ENCODE measurements at places on chromosomes 3 and 15. TPM values are rescaled to one million over a fixed set of nuclear protein-coding genes. Genes with fewer than 3 reads are reported as not detected.
A peak's percentile ranks its signal among the peaks of the same experiment; 100 is the strongest.

Gene ROBO1
- 11.8 TPM for total RNA-seq

DNA sequence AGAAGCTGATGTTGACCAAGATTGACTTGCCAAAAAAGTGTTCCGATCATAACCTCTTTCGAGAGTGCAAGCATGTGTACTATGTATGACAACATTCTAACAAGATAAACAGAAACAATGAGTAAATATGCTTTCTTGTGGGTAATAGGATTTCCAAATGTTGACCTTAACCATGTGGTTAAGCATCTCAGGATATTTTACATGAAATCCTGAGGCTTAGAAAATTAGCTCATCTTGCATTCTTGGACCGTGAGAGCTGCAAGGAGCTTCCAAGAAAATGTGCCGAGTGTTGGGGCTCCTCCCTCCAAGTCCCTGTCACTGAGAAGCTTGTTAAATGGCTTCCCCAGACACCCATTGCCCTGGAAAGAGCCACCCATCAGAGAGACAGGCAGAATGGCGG lies 50.1 kb downstream of the C3orf20 start:
- H3K27me3 ChIP-seq = no peaks in the 10 kb centered on the region
- peaks cover 16% of the 10 kb centered on the region for H3K4me1 ChIP-seq
- H3K27ac ChIP-seq = no peak overlapping the region
- no peak overlapping the region for H3K4me3 ChIP-seq
- H3K36me3 ChIP-seq = no peaks in the 10 kb centered on the region

DNA sequence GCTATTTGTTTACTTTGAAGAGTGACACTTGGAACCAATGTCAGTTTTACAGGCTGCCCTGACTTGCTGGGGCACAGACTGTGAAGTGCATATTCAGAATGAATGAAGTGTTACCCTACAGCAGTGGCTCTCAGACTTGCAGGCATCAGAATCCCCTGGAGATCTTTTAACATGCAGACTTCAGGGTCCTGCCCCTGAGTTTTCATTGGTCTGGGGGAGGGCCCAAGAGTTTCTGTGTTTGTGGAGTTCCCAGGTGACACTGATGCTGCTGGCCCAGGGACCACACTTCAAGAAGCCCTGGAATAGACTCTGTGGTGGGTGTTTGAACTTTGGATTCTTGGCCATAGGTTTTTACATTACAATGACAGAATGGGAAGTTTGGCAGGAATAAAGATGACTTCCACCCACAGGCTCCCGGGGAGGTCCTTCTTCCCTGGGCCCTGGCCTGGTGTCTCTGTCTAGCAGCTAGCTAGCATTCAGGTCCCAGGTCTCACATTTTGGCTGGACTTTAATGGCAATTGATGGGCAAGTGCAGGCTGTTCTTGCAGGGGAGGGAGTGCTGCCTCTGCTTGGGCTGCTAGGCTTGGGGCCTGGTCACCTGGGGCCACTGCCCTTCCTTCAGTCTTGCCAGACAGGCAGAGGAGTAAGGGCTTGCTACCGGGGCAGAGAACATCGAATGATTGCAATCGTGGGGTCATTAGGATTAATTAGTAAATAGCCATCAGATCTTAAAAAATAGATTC lies 149.0 kb downstream of the APBA2 start:
- H3K36me3 ChIP-seq = no peaks in the 10 kb centered on the region
- H3K4me1 ChIP-seq = no peaks in the 10 kb centered on the region
- no peaks in the 10 kb centered on the region for H3K27me3 ChIP-seq
- no peak overlapping the region for H3K4me3 ChIP-seq
- DNase-seq = no peak

DNA sequence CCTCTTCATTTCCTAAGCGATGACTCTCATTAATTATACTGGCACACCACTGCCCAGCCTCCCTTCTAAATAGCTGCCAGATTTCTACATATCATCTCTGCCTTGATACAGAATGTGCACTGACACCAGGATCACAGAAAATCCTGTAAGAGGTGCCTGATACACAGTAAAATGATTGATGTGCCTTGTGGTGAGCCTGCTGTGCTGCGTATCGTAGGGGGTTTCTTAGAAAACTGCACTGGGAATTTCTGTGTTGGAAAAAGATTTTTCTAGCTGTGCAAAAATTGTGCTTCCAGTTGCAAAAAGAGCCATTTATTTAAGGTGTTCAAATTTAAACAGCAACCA lies 3.0 kb upstream of the PLCH1 start:
- DNase-seq = no peak
- no peaks in the 10 kb centered on the region for H3K36me3 ChIP-seq
- no peak overlapping the region for H3K4me3 ChIP-seq
- no peak overlapping the region for H3K27ac ChIP-seq

DNA sequence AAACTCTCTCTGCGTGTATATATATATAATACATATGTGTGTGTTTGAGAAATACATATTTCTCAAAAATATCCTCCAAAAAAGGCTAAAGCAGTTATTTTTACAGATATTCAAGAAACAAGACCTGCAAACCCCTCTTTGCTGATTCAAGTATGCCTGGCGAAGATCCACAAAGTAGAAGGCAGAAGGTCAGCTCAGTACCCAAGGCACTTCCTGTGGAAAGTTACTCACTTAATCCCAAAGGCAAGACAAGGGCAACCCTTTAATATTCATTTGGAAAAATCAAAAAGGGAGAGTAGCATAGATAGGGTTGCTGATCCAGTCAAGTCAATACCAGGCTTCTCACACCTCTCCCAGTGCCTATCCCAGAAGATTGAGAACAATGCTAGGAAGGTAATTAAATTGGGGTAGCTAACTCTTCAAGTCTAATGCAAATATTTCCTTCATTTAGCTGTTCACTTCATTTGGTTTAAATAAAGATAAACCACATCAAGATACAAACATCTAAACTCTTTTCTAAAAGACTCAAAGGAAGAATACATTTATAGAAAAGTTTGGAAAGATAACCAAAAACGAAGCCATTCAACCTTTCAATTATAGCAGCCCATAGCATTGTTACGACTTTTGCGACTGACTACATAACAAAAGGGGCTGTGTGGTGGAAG lies 7.2 kb downstream of the COX17 start:
- DNase-seq = no peak
- H3K4me3 ChIP-seq = no peak overlapping the region
- H3K27ac ChIP-seq = peak overlapping the region; percentile 30
- H3K36me3 ChIP-seq = no peaks in the 10 kb centered on the region
- H3K4me1 ChIP-seq = peaks cover 24% of the 10 kb centered on the region
- H3K27me3 ChIP-seq = no peaks in the 10 kb centered on the region

GRCh38 chr3:44993471-44994205 lies 17.6 kb downstream of the EXOSC7 start:
- peaks cover 23% of the 10 kb centered on the region for H3K4me1 ChIP-seq
- peak overlapping the region; percentile 58 for H3K27ac ChIP-seq
- H3K36me3 ChIP-seq = peaks cover 4% of the 10 kb centered on the region
- H3K4me3 ChIP-seq = no peak overlapping the region

- no peaks in the 10 kb centered on the region for H3K27me3 ChIP-seq
- no peak for DNase-seq
- H3K27ac ChIP-seq = no peak overlapping the region
- H3K36me3 ChIP-seq = no peaks in the 10 kb centered on the region
- H3K4me3 ChIP-seq = no peak overlapping the region
- H3K4me1 ChIP-seq = no peaks in the 10 kb centered on the region
Observed at GRCh38 chr15:99467338-99467720, 98.5 kb upstream of the MEF2A start.
